Right ventricle myocardium inferior (tissue), 1 donor: ENCODE measurements at places on chromosomes 6 and 20. TPM values are rescaled to one million over a fixed set of nuclear protein-coding genes. Genes with fewer than 3 reads are reported as not detected.
A peak's percentile ranks its signal among the peaks of the same experiment; 100 is the strongest.

MUCL3 gene
- not detected for total RNA-seq

MUC22 gene
- total RNA-seq, result 0.14 TPM

C6orf141 gene
- total RNA-seq, result not detected

CRISP2 gene
- not detected for total RNA-seq

DDO gene
- 29.7 TPM for total RNA-seq

- DNase-seq, result no peak
These were observed 20.3 kb downstream of the KCNG1 start for GRCh38 chr20:51002633-51003032.

DNA sequence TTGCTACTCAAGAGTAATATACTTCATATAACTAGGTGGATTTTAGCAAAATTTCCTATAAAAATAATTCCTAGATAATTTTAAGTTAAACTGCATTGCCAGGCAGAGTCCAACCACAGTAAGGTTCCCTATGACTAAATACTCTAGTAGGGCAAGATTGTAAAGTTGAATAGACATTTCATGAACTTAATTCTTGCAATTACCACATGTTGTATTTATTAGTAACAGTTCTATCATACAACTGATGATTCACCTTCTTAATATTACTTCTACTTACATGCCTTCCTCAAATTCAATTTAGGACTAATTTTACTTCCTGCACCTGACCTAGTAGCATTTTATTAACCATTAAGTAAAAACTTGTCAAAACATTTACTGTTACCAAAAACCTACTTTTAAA is 266.7 kb upstream of the THEMIS start:
- no peak for DNase-seq

GRCh38 chr6:45226081-45226480 is 102.0 kb upstream of the RUNX2 start:
- no peak for DNase-seq

- no peak for DNase-seq
These were observed 20.7 kb upstream of the RBBP8NL start for GRCh38 chr20:62448038-62448437.

DNA sequence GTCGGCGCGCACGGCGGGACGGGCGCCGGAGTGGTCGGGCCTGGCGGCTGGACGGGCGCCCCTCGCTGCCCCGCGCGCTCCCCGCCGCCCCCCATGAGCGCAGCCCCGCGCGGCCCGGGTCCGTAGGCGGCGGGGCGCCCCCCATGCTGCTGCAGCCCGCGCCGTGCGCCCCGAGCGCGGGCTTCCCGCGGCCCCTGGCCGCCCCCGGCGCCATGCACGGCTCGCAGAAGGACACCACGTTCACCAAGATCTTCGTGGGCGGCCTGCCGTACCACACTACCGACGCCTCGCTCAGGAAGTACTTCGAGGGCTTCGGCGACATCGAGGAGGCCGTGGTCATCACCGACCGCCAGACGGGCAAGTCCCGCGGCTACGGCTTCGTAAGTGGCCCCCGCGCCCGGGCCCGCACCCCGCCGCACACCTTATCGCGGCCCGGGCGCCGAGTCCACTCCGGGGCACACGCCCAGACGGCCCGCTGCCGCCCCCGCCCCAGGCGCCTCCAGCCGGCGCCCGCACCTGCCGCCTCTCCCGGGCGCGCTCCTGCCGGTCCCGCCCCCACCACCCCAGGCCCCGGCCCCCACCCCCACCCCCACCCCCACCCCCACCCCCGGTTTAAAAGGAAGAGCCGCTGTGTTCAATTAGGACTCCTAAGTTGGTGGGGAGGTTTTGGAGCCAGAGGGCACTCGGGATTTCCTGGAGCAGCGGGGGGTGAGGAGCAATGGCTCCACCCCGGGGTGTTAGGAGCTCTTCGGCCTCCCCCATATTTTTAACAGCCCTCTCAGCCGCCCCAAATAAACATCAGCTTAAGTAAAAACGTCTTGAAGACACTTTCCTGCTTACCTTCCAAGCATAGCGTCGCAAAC is 474 bp downstream of the RBM38 start:
- peak; percentile 78 for DNase-seq

DNA sequence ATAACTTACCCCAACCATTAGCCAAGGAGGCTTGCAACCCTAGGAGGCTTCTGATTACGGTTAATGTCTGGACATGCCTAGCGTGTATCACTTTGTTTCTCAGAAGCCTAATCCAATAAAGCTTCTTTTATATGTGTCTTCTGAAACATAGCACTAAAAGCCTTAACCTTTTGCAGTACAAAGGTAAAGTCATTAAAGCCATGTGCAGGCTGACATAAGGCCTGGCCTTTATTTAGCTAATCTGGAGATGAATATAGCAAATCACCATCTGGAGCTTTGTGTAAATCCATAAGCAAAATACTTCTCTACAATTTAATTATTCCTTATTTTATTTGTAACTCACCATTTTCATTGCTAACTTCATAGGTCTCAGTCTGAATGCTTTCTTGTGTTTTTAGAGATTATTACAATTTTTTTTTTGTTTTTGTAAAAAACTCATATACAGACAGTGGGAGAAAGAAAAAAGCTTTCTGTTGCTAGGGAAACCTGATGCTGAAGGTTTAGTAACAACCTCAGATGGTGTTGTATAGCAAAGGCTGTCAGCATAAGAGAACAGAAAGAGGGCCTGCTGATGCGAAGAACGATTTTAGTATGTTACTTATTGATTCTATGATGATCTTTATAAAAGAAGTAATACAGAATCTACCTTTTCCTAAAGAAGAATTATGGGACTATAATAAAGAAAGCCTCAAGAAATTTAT is at the start of gene EYS:
Gene EYS (minus strand): TSS at position 101 of the 701 bp plus-strand sequence. CDS start 211,816 bp downstream, outside the sequence.
- no peak for DNase-seq

- no peak for DNase-seq
These were observed 4.9 kb upstream of the DEK start for GRCh38 chr6:18269253-18269652.

GRCh38 chr6:50128420-50129005 is 78.8 kb upstream of the DEFB112 start:
- DNase-seq, result no peak

GRCh38 chr6:100823041-100823440 is 58.1 kb downstream of the ASCC3 start:
- DNase-seq, result no peak

- DNase-seq, result no peak
These were observed 317.2 kb upstream of the AGPAT4 start for GRCh38 chr6:161590961-161591627.

GRCh38 chr6:7785243-7786035 is 59.5 kb downstream of the BMP6 start:
- DNase-seq, result no peak

GRCh38 chr20:38106461-38106860 is 58.6 kb downstream of the TGM2 start:
- DNase-seq, result no peak

DNA sequence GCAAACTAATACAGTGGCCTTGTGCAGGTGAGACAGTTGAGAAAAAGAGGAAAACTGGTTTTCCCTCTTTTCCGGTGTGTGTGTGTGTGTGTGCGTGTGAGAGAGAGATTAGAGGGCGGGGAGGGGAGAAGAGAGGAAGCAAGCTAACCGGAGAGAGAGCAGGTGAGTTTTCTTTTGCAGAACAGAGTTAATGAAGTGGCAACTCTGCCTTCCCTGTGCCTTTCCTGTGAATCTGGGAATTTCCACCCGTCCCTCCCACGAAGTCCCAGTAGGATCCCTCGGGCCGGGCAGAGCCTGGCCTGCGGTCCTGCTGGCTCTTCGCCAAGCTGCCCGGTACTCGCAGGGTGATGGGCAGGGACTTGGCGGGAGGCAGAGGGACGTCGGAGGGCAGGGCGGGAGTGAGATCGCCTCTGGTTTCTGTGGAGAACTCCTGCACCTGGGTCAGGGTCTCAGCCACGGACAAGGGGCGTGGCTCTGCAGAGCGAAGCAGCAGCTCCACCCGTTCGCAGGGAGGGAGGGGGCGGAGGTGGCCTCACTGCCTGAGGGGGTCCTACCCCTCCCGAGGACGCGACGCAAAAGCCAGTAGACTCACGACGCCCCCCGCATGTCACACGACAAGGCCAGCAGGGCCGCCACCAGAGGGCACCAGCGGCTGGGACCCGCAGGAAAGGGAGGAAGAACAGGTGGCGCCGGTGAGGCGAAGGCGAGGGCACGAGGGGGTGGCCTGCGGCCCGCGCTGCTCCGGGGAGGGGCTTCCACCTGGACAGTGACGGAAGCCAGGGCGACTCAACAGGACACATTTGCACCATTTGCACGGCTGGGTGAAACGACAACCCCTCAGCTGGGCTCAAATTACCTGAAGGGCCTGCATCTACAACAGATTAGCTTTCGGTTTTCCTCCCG is 51.2 kb upstream of the RNF182 start:
- peak; percentile 74 for DNase-seq

DNA sequence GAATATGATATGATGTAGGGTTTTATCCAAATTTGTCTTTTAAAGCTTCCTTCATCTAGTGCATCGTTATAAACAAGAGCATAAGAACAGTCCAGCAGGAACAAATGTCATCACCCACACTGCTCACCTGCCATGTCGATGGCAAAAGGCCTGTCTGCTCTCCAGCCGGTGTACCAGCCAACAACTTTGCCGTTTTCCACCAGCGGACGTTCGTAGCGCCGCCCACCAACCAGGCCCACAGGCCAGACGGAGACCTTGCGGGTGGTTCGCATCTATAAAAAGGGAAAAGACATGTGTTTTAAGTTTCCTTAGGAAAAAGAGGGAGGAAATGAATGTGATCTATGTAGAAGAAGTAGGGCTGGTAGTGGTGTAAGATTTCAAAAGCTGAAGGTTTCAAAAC is 62.9 kb downstream of the B3GAT2 start:
- no peak for DNase-seq
